ENCODE measurements at places on chromosomes 12 and 14.

DNA sequence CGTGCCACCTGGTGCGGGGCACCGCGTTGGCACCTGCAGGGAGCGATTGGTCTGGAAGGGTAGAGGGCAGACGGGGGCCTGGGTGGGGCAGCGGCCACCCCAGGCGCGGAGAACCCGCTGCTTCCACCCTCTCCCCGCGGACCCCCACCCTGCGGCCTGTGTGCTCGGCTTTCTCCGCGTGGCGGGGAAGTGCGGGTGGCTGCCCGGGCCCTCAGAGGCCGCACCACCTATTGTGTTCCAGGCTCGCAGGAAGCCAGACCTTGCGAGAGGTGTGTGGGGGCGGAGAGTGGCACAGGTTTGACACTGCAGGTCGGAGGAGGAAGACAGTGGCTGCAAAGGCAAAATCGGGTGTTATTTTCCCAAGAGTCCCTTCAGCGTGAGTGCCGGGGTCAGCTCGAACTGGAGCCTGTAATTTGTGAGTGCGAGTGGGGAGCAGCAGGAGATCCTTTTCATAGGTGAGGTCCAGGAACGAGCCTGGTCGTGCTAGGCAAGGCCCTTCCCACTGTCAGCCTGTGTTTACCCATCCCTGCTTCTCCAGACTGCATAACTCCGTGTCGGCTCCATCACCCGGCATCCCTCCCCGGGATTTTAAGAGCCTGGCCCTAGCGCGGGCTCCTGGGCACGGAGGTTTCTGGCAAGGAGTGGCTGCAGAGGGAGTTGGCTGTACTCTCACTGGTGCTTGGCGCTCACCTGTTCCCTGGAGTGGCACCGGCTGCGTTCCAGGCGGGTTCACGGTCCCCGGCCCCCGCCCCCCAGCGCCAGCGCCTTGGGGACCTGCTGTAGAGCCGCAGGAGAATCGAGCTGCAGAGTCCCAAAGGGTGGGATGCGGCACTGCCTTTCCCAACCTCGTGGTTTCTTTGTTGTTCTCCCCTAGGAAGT, 935 bp downstream of the TBC1D30 start:
- no peak for DNase-seq

DNA sequence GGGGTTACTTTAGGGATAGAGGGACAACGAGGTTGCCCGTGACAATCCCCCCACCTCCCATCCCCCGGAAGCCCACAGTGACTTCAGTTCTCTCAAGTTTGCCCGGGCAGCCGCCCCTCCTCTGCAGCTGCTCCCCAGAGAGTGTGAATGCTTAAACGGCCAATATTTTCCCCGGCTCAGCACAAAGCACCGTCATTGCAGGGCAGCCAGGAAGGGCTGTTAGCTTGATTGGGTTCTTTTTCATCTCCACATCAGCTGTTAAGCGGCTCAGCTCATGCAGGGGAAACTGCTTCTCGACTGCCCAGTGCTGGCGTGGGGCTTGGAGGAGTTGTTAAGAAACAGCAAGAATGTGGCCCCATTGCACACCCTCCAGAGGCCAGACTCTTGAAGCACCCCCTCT, 120.5 kb upstream of the NCOR2 start:
- no peak for DNase-seq

DNA sequence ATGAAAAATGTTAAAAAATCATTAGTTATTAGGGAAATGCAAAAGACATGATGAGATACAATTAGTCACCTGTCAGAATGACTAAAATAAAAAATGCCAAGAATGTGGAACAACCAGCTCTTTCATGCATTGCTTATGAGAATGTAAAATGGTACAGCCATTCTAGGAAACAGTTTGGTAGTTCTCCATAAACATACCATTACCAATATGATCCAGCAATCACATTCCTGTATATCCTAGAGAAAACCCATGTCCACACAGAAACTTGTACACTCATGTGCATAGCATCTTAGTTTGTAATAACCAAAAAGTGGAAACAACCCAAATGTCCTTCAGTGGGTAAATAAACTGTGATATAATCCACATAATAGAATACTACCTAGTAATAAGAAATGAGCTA, 245.7 kb downstream of the FUT8 start:
- DNase-seq = no peak

GRCh38 chr12:25427337-25428249, 125.5 kb downstream of the LMNTD1 start:
- no peak for DNase-seq

DNA sequence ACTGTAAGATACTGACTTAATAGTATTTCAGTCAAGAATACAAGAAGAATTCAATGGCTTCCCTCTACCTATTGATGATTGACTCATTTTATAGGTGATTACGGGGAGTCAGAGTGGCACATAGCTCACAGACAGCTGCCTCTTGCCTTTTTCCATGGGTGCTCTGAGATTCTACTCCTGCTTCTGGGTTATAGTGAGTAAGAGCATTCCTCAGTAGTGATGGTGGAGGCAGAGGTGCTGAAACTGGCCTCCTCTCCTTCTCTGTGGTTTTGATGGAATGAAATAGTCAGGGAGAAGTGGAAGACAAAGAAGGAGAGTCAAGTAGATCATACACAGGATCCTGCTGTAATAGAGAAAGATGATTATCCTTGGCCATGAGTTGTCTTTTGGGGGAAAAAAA, 438.2 kb upstream of the FAR2 start:
- DNase-seq = peak; percentile 42

All from HFF-Myc (cell line).